ENCODE measurements at places on chromosomes 1 and 21.

- DNase-seq = no peak
Observed at GRCh38 chr1:211874521-211875347, 44.2 kb upstream of the LPGAT1 start.

GRCh38 chr1:109655615-109656519, at the start of gene GSTM4:
TSS of gene GSTM4 (plus strand) at chr1:109656099. CDS start at chr1:109656390, 291 bp downstream.
- DNase-seq = peak; percentile 86

DNA sequence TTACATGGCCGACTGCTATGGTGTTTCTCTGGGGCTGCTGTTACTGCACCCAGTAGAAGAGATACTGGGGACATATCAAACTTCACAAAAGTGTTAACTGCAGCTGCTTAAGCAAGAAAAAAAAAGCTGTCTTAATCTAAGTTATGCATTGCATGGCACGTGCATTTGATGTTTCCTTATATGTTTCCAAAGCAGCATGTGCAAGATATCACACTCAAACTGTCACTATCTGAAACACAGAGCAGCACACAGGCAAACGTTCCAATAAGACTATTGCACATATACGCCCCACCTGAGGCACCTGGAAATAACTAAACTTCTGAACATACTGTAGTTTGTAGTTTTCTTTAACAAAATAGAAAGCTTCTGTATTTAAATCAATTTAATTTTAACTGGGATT, 671.4 kb upstream of the ADGRL2 start:
- no peak for DNase-seq

DNA sequence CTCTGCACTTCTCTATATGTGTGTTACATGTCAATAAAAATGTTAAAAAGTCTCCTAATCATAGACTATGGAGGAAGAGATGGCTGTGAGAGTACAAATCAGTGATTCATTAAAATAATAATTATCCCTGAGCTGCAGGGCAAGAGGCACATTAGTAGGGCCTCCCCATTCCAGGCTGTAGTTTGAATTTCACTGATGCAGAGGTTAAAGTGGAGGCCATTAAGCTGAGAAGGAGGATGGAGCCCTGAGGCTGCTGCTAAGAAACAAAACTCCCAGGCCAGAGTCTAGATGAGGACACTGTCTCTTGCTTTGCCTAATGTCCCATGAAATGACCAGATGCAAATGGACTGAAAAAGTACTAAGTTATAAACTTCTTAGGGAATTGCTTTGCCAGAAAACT, 89.1 kb upstream of the WDR26 start:
- no peak for DNase-seq

GRCh38 chr1:160645386-160646130, 1.3 kb downstream of the SLAMF1 start:
- DNase-seq = no peak

DNA sequence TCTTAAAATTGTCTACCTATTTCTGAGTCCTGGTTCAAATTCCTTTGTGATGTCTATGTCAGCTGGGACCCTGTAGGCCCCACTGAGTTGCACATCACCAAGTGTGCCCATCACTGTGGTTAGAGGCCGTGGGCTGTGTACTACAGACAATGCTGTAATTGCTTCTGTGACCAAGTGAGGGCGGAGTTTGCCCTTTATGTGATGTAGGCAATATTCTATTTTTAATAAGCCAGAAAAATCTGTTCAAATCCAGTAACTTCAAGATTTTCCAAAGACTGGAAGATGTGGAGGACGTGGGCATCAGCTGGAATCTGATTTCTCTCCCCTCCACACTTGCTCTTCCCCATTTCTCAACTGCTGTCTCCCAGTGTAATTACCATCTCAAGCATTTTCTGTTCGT, 215.4 kb downstream of the PBX1 start:
- DNase-seq = no peak

DNA sequence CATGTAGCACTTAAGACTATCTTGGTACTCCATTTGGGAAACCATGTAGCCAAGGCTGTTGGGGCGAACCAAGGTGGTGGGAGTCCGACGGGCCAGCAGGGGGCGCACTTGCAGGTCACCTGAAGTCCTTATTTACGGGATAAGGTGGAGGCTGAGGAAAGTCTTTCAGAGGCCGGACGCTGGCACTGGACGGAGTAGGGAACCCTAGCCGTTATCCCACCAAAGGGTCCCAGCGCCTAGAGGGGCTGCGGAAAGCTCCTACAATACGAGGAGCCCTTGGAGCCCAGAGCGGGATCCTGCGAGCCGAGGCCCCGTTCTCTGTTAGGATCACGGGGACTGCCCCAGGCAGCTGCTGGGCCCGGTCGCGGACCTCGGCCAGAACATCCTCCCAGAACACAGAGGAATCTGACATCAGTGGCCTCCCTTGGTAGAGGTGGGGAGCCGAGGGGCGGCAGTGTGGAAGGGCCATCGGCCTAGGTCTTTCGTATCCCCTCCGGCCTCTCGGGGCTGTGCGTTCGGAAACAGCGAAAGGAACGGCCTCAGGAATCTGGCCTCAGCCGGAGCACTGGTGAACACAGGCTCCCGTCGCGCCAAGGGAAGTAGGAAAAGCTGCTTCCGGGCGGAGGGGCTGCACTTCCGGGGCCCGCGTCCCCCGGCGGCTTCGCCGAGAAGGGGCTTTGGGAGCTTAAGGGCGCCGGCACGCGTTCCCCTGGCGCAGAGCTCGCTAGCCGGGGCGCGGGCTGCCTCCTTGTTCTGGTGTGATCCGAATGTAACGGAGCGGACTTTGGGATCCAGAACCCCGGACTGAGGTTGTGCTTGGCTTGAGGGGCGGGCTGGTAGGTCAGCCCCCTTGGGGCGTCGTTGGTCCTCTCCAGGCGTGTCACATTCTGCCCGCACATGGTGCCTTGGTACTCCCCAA, 29.9 kb upstream of the RPTN start:
- DNase-seq = peak; percentile 44

- DNase-seq = no peak
Observed at GRCh38 chr1:16158993-16159831, 3.3 kb upstream of the EPHA2 start.

DNA sequence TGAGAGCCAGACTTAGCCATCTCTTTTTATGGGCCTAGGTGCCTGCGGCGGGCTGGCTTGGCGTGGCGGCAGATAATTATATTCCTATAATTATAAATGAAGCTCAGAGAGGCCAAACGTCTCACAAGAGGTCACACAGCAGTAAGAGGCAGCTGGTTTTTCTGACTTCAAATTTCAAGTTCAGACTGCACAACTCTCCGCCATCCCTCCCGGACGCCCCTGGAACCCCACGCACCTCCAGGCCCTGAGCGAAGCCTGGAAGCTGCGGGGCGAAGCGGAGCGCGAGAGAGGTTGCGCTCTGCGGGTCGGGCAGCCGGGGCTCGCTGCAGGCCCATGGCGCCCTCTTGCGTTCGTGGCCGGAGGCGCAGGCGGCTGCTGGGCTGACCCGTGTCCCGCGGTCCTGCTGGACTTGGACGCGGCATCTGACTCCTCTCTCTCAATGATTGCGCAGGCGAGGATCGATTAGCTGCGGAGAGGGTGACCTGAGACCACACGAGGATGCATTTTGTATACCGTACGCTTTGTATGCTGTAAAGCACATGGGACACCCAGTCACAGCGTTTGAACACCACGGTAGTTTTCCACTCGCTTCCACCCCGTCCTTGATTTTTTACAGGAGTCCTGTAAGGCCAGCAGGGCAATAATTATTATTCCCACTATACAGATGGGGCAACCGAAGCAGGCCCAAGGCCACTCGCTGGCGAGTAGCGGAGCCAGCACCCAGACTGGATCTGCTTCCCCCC, 272.7 kb downstream of the FOXD2 start:
- DNase-seq = peak; percentile 42

GRCh38 chr1:107264561-107264960, 123.7 kb downstream of the NTNG1 start:
- DNase-seq = no peak

DNA sequence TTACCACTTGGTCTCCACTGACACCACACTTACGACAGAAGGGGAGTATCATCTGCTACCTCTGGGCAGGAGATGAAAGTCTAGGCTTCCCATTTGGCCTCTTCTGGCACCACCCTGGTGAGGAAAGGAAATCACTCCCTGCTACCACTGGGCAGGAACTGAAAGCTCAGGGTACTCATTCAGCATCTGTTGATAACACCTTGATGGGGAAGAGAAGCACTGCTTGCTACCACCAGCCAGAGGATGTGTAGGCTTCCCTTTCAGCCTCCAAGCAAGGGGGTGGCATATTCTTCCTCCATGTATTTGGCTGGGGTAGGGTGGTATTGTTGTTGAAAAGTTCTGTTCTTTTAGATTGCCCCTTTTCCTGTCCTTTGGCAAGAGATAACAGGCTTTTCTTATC, 115.0 kb downstream of the ACBD6 start:
- DNase-seq = no peak

- no peak for DNase-seq
Observed at GRCh38 chr1:49765034-49765433, 258.7 kb downstream of the AGBL4 start.

DNA sequence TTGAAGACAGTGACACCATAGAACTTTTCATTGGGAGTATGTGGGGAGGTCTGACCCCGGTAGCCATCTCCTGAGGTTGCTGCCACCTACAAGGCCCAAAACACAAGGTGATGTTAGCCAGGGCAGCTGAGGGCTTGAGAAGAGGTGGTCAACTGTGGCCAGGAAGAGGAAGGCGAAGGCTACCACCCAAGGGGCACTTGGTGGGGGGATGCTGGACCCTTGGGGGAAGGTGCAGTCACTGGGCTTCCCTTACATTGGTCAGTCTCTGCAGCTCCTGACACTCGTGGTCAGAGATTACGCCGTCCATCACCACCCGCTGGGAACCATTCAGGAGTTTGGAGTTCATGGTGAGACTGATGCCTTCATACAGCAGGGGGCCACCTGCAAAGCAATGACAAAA, 12.2 kb upstream of the CLDN19 start:
- DNase-seq = no peak

DNA sequence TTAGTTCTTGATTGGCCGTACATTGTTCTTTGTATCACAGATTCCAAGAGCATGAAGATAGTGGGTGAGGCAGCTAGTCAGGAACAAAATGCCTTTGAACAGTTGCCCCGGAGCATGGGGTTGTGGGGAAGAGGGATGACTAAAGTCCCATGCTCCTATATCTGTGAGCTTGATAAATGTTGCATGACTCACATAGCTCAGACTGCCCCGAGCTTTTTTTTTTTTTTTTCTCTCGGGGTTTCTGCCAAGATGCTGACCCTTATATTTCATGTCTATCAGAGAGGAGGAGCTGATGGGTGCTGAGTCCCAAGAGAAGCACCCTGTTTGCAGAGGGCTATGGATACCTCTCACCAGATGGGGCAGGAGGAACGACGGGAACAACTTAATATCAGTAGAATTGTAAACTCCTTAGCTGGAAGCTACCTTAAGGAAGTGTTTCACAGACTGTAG, 40.6 kb downstream of the SRRM1 start:
- DNase-seq = peak; percentile 60

- no peak for DNase-seq
Observed at GRCh38 chr1:227913396-227913763, 34.4 kb downstream of the WNT9A start.

DNA sequence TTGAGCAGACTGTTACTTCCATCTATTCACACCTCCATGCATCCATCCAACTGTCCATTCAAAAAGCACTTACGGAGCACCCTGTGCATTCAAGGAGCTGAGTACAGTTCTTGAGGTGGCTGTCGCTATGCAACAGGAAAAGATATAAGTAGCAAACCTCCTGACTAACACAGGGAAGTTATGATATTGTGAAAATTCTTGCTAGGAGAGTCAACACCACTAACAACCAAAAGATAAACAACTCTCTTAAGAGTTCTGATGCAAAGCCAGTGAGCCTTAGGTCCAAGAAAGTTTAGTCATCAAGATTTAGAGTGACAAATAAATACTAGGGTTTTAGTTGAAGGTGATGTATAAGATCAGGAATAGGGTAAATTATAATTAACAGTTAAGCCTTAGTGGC, 44.5 kb upstream of the TRIM45 start:
- DNase-seq = peak; percentile 63

DNA sequence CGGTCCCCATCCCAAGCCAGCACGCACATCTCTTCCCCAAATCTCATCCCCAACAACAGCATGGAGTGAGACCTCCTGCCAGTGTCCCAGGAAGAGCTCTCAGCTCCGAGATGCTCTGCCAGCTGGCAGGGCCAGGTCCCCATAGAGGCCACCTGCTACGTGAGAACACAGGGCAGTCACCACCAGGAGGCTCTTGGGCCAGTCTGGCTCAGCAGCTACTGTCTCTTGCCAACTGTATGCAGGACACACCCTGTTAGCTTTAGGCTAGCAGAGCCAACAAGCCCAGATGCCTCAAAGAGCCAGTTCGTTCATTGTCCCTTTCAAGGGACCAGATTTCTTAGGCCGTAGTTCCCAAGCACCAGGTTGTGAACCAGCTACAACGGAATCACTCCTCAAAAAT, 36.9 kb downstream of the FBXO2 start:
- DNase-seq = no peak

DNA sequence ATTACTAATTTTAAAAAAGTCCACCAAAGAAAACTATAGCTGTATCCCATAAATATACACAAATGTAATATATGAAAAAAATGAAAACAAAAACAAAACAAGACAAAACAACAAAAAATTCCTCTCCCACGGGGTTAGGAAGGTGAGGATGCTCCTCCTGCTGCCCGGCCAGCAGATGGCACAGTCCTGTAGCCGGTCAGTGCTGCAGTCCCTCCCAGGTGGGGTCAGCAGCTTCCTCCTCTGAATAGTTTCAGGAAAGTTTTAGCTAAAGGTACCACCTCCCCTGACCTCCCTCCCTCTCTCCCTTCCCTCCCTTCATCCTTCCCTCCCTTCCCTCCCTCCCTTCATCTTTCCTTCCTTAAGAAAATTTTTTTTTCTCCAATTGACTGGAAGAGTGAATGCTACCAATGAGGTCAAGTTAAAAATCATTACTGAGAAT, 67.8 kb upstream of the BCL10 start:
- peak; percentile 40 for DNase-seq

DNA sequence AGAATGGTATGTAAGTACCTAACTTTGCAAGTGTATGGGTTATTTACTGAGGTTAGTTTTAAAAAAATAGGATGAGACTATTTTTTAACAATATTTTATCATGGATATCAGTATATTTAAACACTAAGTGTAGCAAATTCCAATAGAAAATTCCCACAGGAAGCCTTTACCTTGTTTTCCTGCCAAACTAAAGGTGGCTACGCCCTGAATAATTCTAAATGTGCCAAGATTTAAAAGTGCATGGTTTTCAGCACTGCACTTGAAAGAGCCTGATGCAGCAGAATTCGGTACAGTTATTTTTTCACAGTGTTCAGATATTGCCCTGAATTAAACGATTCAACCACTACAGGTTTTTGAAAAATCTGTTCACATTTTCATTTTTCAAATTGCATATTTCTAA, 1622.8 kb upstream of the B3GALT2 start:
- DNase-seq = no peak

- DNase-seq = no peak
Observed at GRCh38 chr1:92536980-92537884, 50.5 kb upstream of the GFI1 start.

- no peak for DNase-seq
Observed at GRCh38 chr1:119906927-119907652, 10.8 kb upstream of the ADAM30 start.
